ENCODE measurements at places on chromosomes 3 and 15.

DNA sequence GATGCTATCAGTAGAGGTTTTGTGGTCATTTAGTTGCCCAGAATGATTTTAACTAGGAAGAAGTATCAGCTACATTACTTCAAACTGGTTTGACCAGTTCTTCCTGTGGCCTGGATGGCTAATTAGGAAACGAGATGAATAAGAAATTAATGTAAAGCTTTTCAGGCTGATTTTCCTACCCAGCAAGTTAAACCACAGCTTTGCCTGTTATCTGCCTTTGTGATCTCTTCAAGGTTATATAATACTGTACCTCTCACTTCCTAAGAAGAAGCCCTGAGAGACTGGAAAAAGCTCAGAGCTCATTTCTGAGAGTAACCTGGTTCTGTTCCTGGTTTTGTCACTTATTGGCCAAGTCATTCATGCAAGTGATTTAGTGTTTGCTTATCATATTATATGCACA, 782.2 kb upstream of the GOLIM4 start:
- DNase-seq: no peak

- DNase-seq: no peak
These were observed 109.0 kb downstream of the CGGBP1 start for GRCh38 chr3:87949879-87950208.

GRCh38 chr3:73510334-73510733, 114.4 kb downstream of the PDZRN3 start:
- no peak for DNase-seq

GRCh38 chr3:45992821-45993221, 2.8 kb downstream of the FYCO1 start:
- no peak for DNase-seq

GRCh38 chr15:68572921-68573320, 5.9 kb upstream of the CORO2B start:
- DNase-seq: no peak

DNA sequence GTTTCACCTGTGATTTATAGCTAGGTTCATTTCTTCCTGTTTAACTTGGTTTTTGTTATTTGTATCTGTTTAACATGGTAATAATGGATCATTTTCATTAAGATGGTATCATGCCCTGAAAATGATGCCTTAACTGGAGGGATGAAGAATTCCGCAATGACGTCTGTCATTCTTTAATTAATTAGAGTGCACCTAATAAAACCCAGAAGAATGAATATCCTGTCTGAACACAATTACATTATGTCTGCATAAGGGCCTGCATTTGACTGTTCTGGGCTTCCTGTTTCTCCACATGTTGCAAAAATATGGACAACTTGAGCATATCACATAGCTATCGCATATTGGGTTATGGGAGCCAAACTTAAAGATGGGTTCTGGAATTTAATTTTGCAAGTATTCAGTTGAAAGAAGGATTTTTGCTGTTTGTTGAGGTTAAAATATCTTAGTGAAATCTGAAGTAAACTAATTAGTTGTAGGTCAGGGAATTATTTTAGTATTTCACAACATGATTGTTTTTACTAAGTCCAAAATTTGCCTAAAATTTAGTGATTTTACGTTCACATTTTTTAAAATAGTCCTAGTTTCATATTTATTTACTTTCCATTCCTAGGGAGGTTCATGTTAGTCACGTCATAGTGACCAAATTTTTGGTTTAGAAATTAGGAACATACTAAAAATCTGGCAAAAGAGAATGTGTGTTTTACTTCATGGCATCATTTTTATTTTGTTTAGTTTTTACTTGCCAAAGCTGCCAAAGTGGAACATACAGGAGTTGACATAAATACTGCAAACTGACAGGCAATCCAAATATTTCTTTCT, 321.0 kb upstream of the TGFBR2 start:
- DNase-seq: no peak

DNA sequence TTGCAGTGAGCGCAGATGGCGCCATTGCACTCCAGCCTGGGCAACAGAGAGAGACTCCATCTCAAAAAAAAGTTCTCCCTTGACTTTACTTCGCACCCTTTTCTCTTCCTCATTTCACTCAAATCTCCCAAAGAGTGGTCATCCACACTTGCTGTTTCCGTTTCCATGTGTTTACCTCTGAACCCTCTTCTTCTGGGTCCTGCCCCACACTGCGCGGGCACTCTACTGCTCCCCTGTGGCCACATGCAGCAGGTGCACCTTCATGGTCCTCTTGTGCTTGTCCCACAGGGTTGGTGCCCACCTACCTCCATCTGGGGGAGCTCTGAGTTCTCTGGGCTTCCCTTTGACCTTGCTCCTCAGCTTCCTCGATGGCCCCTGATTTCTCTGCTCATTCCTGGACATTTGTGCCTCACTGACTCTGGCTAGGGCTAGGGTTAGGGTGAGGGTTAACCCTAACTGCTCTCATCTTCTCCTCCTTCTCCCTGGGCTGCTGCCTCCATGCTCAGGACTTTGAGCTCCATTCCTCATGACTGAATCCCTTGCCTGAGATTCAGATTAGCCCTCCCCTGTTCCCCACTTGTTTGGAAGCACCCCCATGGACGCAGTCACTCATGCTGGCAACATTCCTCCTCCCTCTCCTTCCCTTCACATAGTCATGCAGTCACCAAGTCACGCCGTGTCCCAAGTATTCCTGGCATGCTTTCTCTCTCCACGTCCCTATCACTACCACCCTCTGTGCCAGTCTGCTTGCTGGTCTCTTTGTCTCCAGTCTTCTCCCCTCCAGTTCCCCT, 26.6 kb upstream of the KY start:
- peak; percentile 52 for DNase-seq

DNA sequence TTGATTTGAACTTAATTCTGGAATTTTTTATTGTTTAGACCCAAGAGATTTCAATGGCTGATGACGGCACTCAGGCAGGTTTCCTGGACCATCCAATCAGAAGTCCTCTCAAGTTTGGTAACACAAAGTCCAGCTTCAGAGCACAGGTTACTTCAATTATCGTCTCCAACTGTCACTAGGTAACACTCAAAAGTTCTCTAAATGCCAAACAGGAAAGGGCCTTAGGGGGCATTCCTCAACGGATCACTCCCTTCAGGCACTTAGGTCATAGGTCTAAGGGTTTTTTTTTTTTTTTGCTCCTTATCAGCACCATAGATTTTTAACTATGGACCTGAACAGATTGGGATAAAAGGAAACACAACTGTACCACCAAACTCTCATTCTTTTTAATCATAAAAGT, 85.8 kb downstream of the MEIS2 start:
- DNase-seq: peak; percentile 25

- DNase-seq: no peak
These were observed 33.9 kb downstream of the OSBPL10 start for GRCh38 chr3:31947162-31947561.

DNA sequence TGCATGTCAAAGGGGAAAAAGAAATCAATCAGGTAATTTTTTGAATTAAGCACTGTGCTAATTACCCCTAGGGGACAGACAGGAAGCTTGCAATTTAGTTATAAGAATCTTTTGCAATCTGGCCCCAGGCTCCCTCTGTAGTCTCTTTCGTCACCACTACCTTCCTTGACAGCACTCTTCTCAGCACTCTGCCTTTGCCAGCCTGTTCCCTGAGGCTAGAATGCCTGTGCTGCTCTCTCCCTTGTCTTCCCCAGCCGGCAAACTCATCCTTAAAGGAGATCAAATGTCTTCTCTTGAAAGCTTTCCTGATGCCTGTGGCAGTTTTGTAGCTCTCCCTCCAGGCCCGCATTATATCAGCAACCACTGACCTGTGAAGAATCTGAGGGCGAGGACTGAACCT, 32.4 kb upstream of the PRTG start:
- DNase-seq: peak; percentile 41

DNA sequence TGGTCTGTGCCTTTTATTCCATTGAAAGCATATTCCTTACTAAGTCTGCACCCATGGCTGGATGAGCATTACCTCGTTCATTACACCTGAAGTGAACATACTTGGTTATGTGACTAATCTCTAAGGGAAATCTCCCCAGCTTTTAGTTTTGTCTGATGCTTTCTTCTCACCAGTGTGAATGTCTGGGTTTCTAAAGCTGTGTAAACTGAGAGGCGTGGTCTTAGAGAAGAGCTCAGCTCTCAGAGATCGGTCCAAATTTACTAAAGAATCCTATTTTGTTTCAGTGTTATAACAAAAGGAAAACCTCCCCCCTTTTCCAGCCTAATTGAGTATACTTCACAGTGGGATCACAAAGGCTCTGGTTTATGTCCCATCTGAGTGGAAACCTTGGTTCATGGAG, 352.3 kb downstream of the PTPRG start:
- no peak for DNase-seq

DNA sequence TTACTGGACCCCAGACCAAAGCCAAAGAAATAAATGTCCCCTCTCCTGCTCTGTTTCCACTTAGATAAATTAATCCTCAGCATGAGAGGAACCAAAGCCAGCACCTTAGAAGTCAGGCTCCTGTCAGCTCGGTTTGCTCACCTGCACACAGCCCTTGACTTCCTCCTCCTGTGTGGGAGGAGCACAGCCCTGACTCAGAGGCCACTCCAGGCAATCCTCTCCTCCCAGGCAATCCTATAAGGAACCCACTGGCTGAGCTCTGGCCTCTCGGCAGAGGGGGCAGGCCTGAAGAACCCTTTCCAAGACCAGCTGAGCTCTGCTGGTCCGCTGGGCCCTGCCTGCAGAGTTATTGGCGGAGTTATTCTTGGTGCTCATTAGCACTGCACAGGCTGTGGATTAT, 30.8 kb downstream of the LIPC start:
- peak; percentile 12 for DNase-seq

GRCh38 chr3:122929188-122930062, 98.1 kb downstream of the SEMA5B start:
- DNase-seq: no peak

- DNase-seq: peak; percentile 83
These were observed at the start of gene ESYT3 for GRCh38 chr3:138434276-138434874. Gene ESYT3, plus strand, starts transcription at chr3:138434616. Its CDS starts 183 bp downstream, at chr3:138434799.

DNA sequence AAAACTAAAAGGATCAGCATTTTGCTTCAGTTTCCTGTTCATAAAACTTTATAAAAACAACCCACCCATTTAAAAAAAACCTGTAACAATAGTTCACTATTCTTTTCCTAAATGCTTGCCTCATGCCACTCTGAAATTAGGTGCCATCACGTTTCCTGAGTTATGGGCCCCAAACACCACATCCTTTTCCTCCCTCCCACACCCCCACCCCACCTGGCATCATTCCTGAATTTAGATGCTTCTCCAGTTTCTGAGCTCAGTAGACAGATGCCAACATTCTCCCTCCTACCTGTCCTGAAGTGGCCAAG, 11.9 kb upstream of the ARHGEF3 start:
- no peak for DNase-seq

GRCh38 chr3:118435851-118436350, 598.7 kb downstream of the IGSF11 start:
- no peak for DNase-seq

DNA sequence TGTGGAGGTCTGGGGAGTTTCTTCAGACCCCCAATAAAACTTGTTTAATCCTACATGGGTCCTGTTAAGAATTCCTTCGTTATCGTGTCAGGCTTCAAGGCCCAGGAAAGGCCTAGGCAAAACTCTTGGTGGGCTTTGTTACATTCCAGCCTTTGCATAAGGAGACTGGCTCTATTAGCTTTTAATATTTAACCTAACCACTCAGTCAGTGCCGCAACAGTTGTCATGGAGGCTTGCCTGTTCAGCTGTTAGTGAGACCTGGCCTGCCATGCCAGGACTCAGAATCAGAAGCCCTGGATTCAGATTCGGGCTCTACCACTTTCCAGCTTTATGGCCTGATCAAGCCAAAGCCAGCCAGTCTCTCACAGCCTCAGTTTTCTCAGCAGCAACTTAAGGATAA, 19.6 kb downstream of the EIF1B start:
- no peak for DNase-seq

DNA sequence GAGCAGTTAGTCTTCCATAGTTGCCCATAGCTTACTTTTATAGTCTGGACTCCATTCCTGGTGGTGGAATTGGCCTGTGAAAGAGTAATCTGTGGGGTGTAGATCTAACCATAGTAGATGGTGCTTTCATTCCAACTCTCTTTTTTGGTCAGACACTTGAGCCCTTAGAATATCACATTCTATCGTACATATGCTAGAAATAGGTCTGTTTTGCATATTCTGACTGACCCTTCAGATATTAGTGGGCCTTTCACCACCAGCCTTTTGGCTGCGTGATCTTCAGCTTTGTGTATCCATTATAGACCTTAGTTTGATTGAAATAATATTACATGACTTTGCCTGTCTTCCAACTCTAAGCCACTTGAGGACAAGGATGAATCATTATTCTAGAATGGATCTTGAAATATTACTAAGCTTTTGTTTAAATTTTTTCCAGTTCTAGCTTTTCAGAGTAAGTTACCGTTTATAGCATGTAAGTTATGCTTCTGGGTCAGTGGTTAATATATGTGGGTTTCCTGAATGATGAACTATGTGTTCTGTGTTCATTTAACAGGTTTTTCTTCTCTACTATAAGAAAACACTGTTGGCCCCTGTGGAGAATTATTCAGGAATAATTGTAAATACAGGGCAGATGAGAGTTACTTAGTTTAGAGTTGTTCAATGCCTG, 8.7 kb downstream of the RAB7A start:
- DNase-seq: no peak

- DNase-seq: no peak
These were observed 144.2 kb upstream of the ARHGEF26 start for GRCh38 chr3:153976891-153977554.

DNA sequence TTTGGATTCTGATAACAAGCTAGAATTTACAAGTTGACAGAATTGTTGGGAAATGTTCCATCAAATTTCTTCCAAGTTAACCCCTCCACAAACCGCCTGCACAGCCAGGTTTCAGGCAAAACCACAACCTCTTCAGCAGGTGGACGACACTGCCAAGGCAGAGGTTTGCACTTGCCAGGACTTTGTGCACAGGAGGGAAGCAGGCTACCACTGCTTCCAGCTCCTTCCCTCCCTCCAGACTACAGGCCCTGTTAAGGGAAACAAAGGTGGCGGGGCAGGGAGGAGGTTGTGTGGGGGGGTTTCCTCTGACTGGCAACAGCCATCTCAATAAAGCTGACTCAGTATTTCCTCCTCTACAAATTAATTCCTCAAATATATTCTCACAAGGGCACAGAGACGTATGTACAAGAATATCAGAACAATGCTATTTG, 42.2 kb downstream of the TBC1D2B start:
- no peak for DNase-seq

DNA sequence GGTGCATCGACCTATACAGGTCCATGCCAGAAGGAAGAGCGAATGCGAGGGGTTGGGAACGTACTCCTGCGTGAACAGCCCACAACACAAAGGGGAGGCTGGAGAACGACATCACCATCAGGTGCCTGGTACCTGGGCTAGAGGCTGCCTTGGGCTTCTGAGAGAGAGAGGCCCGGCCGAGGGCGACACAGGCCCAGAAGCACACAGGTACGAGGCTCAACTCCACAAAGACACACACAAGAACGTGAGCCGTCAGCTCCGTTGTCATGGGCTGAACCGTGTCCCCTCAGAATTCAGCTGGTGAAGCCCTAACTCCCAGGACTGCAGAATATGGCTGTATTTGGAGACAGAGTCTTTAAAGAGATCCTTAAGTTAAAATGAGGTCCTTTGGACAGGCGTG, 134.3 kb downstream of the ATP10A start:
- DNase-seq: no peak
